ENCODE measurements at places on chromosomes 2 and 18.

- DNase-seq: no peak
Measured at GRCh38 chr2:99977966-99978365, 164.4 kb downstream of the AFF3 start.

- DNase-seq: no peak
Measured at GRCh38 chr2:215727507-215728503, 285.5 kb downstream of the MREG start.

DNA sequence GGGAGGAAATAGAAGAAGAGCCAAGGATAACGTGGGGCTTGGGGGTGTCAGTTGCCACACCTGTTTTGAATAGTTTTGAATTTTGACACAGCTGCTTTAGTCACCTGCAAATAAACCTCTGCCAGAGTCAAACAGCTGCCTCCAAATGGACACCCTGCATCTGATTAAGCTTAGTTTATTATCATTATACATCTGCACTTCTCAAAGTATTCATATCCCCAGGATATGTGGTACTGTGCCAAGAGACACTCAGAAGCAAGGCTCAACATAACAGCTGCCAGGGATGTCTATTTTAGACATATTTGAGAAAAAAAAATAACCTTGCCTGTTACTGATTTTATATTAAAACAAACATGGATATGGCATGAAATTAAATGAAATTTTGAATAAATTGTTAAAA, 122.5 kb upstream of the WDR75 start:
- no peak for DNase-seq

DNA sequence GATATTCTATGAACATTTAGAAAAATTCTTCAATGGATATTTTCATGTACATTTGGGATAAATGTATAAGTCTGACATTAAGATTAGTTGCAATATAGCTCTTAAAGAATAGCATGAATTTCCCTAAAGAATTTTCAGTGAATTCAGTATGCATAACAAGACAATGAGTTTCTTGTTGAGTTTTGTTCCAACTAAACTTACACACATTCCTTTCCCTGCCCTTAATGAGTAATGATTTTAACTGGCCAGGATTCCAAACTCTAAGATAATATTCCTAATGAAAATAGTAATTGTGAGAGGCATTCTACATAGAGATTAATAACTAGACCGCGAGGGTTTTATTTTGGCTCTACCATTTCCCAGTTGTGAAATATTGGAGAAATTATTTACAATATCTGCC, 390.3 kb upstream of the GALNT5 start:
- no peak for DNase-seq

- DNase-seq: peak; percentile 27
Measured at GRCh38 chr2:48332286-48332685, 197.7 kb upstream of the STON1 start.

- no peak for DNase-seq
Measured at GRCh38 chr2:54772110-54772509, 48.6 kb downstream of the EML6 start.

- no peak for DNase-seq
Measured at GRCh38 chr2:42795841-42796301, 3.5 kb upstream of the HAAO start.

DNA sequence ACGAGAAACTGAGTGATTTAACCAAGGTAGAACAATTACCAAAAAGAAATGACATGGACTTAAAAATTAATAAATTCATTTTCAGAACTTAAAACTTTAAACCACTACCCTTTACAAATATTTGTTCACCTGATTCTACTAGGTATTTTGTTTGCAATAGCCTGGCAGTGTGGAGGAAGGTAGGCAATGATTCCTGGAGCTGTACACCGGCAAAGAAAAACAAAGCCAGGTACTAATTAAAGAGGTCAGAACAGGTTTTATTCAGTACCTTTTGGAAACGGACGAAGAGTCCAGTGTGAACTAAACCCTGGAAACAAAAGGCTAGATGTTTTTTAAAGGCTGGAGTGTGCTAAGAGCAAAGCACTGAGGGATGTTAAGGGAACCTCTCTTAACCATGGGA, 561.3 kb upstream of the FSHR start:
- no peak for DNase-seq

- DNase-seq: no peak
Measured at GRCh38 chr2:42971947-42972736, 179.8 kb upstream of the HAAO start.

DNA sequence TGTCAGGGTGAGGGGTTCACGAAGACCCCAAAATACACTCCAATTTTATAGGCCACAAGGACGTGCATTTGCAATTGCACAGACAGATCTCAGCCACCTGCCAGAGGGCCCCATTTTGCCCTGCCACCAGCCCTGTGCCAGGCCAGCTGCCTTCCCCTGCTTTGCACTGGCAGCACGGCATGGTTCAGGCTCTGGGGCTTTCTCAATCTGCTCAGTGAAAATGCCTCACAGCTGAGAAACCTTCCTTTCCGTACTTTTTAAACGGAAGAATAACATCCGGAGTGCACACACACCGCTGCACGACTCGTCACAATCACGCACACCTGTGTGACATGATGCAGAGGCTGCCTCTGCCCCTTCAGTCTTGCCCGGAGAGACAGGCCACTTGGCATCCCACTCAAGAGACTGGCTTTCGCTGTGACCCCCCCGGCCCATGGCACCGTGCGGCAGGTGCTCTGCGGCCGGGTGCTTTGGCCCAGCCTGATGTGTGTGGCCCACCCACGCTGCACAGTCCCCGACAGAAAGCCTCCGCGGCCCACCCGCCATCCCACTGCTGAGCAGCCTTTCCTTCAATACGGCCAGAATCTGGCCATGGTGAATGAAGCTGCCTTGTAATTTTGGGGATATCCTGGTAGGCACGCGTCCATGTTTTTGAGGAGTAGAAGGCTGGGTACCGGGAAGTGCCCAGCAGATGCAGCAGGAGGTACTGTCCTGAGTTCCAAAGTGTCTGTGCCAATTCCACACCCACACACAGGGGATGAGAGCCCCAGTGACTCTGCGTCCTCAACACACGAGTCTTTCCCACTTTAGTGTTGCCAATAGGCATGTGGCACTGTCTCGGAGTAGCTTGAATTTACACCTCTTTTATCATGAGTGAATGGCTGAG, 88.8 kb downstream of the USP40 start:
- no peak for DNase-seq

- DNase-seq: no peak
Measured at GRCh38 chr2:240919161-240919781, 13.1 kb downstream of the CROCC2 start.

Data from CD4-positive, alpha-beta T cell treated with Interleukin-10 for 1 hour (primary cell).